ENCODE measurements at places on chromosomes 6 and 20.

DNA sequence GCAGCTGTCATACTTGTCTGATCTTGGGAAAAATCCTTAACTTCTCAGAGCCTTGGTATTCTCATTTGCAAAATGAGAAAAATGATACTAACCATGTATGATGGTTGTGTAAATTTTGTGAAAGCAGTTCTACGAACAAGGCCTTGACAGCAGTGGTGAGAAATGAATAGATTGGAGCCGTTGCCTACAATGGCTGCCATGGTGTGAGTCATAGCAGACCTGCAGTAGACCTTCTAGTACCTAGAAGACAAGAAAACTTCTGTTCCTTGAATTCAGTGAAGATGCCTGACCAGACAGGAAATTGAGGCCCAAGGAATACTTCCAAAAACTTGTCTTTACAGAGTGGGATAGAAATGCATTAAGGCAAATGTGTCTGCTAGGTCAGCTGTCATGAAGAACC lies 338.9 kb downstream of the QKI start:
- DNase-seq: no peak

DNA sequence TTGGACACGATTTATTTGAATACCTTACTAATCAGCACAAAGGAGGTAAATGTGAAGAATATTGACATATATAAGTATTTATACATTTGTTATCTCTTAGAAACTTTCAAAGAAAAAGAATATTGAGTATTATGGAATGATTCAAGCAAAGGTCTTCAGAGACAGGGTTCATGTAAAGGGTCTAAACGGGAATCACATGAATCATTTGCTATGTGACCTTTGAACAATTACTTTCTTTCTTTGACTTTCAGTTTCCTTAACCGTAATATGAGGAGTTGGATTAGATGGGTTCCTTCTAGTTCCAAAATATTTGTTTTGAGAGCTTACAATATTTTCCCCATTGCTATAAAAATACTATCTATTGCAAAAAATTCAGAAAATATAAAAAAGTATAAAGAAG lies 14.3 kb downstream of the ENPP1 start:
- no peak for DNase-seq

- no peak for DNase-seq
Measured at GRCh38 chr6:34657307-34657978, 39.1 kb downstream of the ILRUN start.

- no peak for DNase-seq
Measured at GRCh38 chr20:62050166-62051120, 15.2 kb downstream of the TAF4 start.

GRCh38 chr6:46876126-46876525 lies 45.6 kb downstream of the ADGRF5 start:
- DNase-seq: no peak

DNA sequence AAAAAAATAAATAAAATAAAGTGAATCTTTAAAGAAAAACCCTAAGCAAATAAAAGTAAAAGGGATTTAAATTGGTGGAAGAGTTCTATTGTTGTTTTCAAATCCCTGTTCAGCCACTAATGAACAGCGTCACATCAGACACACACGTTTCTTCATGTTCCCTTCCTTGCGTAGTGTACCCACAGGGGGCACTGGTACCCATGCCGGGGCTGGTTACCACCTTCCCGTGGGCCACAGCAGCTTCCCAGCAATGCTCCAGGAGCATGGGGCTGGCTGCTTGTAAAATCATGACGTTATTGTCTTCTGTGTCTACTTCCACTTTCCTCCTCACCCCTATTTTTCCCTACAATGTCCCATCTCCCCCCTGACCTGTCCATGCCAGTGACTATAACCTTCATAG lies 988.7 kb downstream of the KIF16B start:
- no peak for DNase-seq

GRCh38 chr6:39488255-39488879 lies 165.9 kb upstream of the KCNK16 start:
- no peak for DNase-seq

DNA sequence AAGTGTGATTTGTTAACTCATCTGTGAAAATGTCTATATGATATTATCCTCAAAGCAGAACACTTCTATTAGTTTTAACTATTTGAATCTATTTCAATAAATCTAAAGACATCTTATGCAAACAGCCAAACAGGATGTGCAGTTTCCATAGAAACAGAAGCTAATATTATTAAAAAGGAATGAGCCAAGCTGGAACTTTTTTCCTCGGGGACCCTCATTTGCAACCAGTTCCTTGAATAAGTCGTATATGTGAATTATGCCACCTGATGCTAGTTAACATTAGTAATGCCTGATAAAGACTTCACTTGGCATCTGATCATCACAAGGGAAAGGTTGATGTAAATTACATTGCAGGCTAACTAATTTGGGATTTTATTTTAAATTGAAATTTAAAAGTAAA lies 216.9 kb upstream of the SMLR1 start:
- no peak for DNase-seq

- DNase-seq: no peak
Measured at GRCh38 chr20:23296841-23297701, 53.5 kb upstream of the NXT1 start.

Measured in stimulated activated CD4-positive, alpha-beta T cell treated with anti-CD3 and anti-CD28 coated beads, Interleukin-2, amount 100 ng/mL, for 24 hours (primary cell).